ENCODE measurements at places on chromosomes 1 and 21.

- DNase-seq: no peak
Observed at GRCh38 chr1:109152196-109152595, 38.3 kb downstream of the ELAPOR1 start.

DNA sequence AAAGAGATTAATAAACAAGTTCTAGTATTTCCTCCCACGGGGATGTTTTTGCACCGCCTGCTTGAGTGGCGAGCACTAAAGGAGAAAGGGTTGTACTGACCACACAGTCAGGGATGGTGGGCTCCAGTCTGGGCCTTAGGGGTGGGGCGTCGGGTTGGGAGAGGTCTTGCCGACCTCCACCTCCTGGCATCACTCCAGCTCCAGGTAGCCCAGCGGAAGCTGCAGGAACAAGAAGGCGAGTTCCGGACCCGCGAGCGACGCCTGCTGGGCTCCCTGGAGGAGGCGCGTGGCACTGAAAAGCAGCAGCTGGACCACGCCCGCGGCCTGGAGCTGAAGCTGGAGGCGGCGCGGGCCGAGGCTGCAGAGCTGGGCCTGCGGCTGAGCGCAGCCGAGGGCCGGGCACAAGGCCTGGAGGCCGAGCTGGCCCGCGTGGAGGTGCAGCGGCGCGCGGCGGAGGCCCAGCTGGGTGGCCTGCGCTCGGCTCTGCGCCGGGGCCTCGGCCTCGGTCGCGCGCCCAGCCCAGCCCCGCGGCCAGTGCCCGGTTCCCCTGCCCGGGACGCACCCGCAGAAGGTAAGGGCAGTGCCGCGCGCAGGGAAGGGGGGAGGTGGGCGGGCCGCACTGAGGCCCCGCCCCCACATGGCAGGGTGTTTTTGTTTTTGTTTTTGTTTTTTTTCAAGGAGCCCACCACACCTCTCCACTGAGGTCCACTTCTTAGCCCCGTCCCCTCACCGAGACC, 19.7 kb downstream of the MFAP2 start:
- peak; percentile 87 for DNase-seq

- DNase-seq: no peak
Observed at GRCh38 chr1:235779770-235780169, 86.9 kb downstream of the LYST start.

GRCh38 chr1:161678500-161678899, 15.6 kb downstream of the FCGR2B start:
- no peak for DNase-seq

- no peak for DNase-seq
Observed at GRCh38 chr1:198151688-198152087, 5.1 kb upstream of the NEK7 start.

- no peak for DNase-seq
Observed at GRCh38 chr21:44443891-44444285, 11.4 kb upstream of the LRRC3 start.

- DNase-seq: peak; percentile 74
Observed at GRCh38 chr1:226608699-226609505, 60.3 kb downstream of the STUM start.

GRCh38 chr1:10078494-10078893, 45.7 kb downstream of the UBE4B start:
- no peak for DNase-seq

GRCh38 chr1:208117409-208117808, 126.8 kb downstream of the PLXNA2 start:
- DNase-seq: no peak

DNA sequence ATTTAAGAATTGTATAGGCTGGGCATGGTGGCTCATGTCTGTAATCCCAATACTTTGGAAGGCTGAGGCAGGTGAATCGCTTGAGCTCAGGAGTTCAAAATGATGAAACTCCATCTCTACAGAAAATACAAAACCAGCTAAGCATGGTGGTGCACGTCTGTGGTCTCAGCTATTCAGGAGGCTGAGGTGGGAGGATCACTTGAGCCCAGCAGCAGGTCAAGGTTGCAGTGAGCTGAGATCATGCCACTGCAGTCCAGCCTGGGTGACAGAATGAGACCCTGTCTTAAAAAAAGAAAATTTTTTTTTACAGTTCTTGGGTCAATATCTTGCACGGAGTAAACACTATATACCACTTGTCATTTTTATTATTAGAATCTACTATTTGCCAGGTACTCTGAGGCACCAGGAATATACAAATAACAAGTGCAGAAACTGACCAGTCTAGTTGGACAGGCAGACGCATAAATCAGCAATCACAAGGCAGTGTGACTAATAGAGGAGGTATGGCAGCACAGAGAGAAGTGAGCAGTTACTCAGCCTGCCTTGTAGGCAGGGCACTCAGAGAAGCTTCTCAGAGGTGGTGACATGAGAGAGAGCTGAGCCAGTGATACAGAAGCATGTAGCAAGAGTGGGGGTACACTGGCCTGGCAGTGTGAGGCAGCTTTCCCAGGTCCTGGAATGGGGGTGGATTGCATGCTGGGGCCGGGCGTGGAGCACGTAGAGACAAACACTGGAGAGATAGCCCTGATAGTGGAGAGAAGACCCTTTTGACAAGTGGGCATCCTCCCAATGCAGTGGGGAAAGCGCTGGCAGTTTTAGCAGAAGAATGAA, 8.0 kb downstream of the PHLDA3 start:
- no peak for DNase-seq

GRCh38 chr1:101264697-101265096, 27.9 kb downstream of the S1PR1 start:
- no peak for DNase-seq

GRCh38 chr1:6581561-6582305, 1.9 kb downstream of the ZBTB48 start:
- no peak for DNase-seq

DNA sequence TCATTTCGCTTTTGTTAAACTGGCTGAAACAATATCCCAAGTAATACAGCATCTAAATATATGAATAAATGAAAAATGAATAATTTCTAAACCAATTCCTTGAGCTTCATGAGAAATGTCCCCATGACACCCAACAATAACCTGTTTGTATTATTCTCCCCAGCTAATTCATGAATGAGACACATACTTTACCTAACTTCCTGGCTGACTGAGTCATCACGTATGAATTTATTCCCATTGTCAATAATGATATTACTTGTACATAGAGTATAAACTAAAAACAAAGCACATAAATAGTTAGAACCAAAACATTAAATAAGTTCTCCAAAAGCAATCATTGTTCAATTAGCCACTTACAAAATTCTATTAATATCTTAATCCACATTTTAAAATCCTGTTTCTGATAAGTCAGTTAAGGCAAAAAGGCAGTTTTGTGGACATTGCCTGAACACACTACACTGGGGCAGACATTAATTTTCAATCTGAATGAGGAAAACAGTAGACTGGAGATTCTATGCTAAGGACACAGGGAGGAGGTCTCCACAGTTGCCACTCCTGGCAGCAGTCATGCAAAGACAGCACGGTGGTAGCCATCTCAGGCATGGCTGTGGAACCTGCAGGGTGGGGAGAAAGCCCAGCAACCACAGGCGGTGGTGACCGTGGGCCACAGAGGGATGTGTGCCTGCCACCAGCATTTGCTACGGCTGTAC, 48.2 kb downstream of the SLC9C2 start:
- DNase-seq: no peak

DNA sequence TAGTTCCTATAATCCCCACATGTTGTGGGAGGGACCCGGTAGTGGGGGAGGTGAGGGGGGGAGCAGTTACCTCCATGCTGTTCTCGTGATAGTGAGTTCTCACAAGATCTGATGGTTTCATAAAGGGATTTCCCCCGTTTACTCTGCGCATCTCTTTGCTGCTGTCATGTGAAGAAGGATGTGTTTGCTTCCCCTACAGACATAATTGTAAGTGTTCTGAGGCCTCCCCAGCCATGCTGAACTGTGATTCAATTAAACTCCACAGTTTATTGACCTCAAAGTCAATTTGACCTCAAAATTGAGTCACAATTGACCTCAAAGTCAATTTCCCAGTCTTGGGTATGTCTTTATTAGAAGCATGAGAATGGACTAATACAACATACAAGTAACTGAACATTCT, 19.7 kb downstream of the DPH5 start:
- no peak for DNase-seq

DNA sequence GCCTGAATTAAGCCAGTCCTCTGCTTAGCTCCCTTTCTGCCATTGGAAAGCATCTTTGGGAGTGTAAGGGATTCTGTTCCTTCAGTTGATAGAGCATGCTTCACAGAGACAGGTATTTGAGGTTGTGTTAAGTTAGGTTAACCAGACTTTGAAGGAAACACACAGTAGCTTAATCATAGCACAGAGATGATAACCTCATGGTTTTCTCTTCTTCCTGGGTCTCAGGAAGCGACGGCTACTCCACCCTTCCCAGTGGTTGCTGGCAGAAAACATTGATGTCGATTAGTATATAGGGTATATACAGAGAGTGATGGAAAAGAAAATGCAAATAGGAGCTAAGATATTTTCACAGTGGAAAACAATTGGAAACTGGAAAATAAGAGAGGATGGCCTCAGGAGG, 42.0 kb downstream of the S1PR1 start:
- no peak for DNase-seq

DNA sequence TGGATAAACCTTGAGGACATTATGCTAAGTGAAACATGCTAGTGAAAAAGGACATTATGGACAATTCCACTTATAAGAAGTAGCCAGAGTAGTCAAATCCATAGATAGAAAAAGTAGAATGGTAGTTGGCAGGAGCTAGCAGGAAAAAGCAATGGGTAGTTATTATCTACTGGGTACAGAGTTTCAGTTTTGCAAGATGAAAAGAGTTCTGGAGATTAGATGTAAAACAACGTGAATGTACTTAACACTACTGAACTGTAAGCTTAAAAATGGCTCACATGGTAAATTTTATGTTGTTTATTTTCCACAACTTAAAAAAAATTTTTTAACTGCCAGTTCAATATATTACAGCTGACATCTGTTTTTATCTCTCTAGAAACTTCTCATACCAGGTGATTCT, 19.4 kb downstream of the JAK1 start:
- DNase-seq: no peak

- no peak for DNase-seq
Observed at GRCh38 chr1:156081180-156081916, 917 bp downstream of the MEX3A start.

DNA sequence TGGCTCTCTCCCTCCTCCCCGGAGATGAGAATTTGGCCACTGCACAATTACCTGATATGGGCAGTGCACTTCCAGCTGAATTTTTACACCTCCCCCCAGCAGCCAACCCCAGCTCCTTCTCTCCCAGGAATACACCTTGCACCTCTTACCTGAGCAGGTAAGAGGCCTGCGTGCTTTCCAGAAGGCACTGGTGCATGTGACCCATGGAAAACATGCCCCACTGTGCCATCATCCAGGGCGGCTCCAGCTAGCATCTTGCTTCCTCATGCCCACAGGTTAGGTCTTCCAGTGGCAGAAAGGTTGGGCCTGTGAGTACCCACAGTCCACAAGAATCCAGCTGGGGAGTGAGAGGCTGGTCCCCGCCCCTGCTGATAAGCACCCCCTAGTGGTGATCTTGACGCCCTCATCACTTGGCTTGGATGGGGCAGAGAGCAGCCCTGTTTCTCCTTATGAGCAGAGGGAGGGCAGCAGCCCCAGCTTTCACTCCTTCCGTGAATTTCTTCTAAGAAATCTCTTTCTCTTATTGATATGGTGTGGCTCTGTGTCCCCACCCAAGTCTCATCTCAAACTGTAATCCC, 57.8 kb downstream of the EDARADD start:
- DNase-seq: peak; percentile 51

- DNase-seq: no peak
Observed at GRCh38 chr1:171254859-171255258, 6.6 kb downstream of the FMO1 start.

- no peak for DNase-seq
Observed at GRCh38 chr1:219090607-219091006, 83.1 kb upstream of the LYPLAL1 start.

- no peak for DNase-seq
Observed at GRCh38 chr1:75273110-75273509, 138.9 kb downstream of the LHX8 start.

GRCh38 chr1:84298328-84298683, 3.2 kb upstream of the SAMD13 start:
- DNase-seq: peak; percentile 76

DNA sequence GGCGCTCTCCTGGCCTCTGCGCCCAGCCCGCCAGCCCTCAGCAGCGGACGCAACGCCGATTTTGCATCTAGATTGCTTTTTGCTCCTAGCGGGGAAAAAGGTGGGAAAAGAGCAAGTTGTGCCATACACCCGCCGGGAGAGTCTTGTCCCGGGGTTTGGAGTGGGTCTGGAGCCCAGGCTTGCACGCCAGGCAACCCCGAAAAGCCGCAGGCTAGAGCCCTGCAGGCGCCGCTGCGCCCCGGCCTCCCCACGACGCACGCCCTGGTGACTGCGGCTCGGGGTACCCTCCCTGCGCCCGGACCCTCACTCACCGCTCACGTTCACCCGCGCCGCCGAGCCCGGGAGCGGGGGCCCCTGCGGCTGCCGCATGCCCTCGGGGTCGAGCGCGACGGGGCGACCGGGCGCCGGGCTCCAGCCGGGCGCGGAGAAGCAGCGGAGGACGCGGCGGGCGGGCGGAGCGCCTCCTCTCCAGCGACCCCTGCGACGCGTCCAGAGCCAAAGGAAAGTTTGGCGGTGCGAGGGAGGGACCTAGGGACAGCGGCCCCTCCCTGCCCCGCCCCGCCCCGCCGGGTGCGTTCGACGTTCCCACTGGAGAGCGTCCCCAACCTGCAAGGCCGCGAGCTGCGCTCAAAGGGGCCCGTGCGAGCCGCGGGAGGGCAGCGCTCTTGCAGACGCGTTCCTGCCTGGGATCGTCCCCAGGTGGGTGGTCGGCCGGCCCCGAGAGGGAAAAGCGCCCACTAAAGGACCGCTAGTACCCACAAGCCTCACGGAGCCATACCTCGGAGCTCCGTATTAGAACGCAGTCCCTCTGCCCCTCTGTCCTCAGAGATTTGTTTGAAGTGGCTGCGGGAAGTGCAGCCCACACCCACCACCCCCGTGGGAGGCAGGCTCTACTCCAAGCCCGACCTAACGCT, at the start of gene LPAR3:
LPAR3 (minus strand) TSS at position 502 of the 914 bp plus-strand sequence. CDS start 27,086 bp downstream, outside the sequence.
- DNase-seq: peak; percentile 58

DNA sequence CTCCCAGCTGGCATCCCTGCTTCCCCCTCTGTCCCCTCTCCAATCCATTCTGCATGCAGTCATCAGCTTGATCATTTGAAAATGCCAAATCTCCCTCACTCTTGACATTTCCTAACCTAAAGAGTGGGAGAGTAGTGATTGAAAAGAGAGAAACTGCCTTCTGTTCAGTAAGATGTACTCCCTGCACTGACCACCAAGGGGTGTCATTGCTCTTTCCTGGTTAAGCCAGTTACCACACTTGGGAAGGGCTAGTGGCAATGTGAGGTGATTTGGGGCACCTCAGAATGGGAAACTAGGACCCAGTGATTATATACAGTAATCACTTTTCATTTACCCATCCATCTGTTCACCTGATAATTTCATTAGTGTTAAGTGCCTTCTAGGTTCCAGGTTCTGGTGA, 6.9 kb upstream of the TMEM269 start:
- DNase-seq: no peak

- peak; percentile 75 for DNase-seq
Observed at GRCh38 chr1:160078512-160079195, 2.7 kb upstream of the KCNJ9 start.

All from activated T-cell treated with anti-CD3 and anti-CD28 coated beads, Interleukin-2, amount 50 U/mL, for 24 hours (primary cell).